Thoracic aorta (tissue), 2 donors: ENCODE measurements at places on chromosomes 12 and 14.
A peak's percentile ranks its signal among the peaks of the same experiment; 100 is the strongest.

DNA sequence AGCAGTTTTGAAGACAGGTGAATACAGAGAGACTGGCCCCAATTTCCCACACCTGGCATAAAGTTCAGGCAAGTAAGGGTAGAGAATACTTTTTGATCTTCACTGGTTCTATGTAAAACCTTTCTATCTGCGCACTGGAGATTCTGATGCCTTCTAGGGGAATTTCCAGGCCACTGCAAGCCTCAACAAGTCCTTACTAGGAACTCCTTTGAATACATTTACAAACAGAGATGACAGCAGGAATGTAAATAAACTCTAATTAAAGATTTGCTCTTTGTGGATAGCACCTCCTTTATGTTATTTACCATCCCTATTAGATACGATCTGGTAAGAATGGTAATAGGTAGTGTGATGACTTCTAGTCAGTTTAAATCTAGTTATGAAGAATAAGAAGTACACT, 69.2 kb downstream of the NTN4 start:
- no peak for DNase-seq

DNA sequence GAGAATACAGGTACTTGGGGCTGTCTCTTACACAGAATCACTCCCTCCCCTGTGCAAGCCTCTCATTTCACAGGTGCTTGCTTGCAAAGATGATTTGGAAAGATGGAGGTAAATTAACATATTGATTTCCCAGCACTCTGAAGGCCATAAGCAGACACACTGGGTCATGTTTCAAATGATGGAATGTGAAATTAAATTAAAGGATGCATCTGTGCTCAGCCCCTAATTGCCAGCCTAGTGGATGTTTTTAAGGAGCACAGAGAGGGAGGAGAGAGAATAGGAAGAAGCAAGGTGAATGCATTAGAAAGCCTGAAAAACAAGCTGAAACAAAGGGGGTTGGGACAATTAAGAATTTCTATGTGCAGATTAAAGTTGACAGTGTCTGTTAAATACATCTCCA, 96.1 kb upstream of the GRIP1 start:
- DNase-seq, result no peak

DNA sequence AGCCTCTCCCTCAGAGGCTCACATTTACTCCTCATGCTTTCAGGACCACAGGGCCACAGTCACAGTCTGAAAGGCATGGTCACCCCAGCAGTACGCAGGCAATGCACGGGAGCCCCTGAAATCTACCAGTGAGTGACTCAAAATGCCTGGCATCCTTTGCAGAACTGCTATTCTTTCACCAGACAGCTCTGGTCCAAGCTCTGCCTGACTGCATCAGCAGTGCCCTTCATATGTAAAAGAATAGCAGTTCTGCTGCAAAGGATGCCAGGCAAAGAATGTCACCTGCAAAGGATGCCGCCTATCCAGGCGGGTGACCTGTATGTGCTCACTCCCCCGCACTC, 38.5 kb downstream of the LGMN start:
- no peak for DNase-seq

- no peak for DNase-seq
Observed at GRCh38 chr12:99281277-99281676, 366.3 kb upstream of the GARIN6 start.

DNA sequence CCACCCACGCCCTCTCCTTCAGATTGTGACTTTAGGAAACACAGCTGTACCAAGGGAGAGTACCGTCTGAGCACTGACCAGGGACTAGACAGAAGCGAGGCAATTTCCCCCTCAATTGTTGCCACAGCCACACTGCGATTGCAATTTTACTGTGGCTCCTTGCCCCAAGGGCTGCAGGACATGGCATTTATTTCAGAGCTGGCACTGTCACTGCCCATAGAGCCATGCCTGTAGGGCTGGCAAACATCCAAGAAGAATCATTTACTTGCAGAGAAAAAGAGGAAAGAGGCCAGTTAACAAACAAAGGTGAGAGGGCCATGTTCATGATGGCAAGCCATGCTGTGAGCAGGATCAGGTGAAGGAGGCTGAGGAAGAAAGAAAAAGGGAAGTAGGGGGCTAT, 129.6 kb downstream of the EMP1 start:
- no peak for DNase-seq

DNA sequence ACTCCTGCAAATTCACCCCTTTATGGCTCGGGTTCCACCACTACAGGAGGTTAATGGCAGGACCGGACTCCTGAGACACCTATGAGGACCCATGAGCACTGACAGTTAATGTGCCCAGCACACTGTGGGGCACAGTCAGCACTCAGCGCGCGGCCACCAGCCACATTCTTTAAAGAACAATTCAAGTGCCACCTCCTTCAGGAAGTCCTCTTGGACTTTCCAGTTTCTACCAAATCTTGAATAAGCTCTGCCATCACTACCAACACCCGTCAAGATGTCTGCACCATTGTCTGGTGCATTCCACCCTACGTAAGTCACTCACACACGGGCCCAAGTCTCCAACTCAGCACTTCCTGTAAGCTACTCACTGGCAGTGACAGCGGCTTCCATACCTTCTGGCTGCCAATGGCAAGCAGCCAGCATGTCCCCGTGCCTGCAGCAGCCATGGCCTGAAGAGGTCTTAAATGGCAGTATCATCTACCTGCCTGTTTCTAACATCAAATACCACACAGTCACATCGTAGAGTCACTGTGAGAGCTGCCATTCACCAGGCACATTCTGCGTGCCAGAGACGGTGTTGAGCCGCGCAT, 48.5 kb downstream of the CDC42BPB start:
- DNase-seq, result no peak

- no peak for DNase-seq
Observed at GRCh38 chr14:52694761-52695480, 437 bp downstream of the ERO1A start.

- no peak for DNase-seq
Observed at GRCh38 chr14:70889555-70889954, 17.7 kb upstream of the PCNX1 start.

GRCh38 chr12:25518512-25518911, 34.6 kb downstream of the LMNTD1 start:
- no peak for DNase-seq

- DNase-seq, result no peak
Observed at GRCh38 chr12:68462803-68463202, 130.6 kb upstream of the MDM1 start.

DNA sequence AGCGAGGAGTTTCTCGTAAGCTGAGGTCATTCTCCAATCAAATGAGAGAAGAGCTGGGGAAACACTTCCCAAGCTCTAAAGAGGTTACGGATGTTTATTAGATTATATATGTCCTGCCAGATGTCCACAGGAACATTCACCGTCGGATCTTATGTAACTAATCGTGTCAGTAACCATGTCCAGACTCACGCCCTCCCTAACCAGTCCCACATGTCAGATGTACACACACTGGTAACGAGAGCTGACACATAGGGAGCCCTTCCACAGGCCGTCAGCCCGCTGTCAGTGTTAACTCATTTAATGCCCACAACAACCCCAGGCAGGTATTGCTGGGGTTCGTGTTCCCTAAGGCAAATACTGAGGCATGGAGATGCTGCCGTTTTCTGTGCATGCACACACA, 223.7 kb upstream of the RTL1 start:
- DNase-seq, result no peak

- DNase-seq, result no peak
Observed at GRCh38 chr12:83622205-83622604, 935.5 kb downstream of the TMTC2 start.

DNA sequence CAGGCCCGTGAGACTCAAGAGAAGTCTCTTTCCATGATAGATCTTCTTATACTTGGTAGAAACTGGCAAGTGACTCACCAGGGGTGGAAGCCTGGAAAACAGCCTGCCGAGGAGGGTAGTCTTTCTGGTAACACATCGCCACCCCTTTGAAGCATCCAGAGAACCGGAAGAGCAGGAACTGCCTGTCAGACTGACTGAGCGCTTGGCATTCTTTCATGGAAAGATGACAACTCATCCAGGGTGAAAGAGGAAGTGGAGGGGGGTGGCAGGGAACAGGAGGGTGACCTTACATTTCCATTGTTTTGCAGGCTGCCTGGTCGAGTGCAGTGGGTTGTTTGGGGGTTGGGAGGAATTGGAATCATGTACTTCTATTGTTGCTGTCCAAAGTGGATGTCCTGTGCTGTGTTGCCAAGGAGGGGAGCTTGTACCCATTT, 34.5 kb downstream of the PRKCH start:
- DNase-seq, result no peak

- no peak for DNase-seq
Observed at GRCh38 chr12:104219908-104220404, 4.4 kb downstream of the TXNRD1 start.

DNA sequence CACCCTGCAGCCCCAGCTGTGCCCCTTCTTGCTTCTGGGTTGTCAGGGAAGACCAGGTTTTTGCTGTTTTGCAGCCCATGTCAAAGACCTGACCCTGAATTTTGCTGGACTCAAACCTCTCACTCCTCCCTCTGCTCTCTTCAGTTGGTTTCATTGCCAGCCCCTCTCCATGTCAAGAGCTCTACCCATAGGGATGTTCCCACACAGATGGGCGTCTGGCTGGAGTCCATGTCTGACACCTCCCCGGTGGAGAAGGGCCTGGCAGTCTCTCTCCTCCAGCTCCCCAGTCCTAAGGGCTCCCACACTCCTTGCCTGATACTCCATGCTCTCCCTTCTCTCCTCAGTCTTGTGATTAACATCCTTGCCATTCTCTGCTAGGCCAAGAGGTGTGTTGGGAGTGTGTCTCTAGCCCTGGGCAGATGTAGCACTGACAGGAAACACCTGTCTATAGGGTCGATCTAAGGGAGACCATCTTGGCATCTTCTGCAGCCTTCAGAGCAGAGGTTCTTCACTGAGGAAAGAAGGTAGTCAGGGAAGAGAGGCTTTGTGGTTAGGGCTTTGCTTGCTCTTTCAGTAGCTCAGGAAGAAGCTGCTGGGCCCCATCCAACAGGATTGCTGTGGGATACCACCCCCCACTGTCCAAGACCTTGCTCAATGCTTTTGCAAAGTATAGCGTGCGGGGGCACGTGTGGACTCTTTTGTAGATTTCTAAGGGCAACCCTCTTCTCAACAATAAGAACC, 4.7 kb downstream of the ASIC1 start:
- no peak for DNase-seq

DNA sequence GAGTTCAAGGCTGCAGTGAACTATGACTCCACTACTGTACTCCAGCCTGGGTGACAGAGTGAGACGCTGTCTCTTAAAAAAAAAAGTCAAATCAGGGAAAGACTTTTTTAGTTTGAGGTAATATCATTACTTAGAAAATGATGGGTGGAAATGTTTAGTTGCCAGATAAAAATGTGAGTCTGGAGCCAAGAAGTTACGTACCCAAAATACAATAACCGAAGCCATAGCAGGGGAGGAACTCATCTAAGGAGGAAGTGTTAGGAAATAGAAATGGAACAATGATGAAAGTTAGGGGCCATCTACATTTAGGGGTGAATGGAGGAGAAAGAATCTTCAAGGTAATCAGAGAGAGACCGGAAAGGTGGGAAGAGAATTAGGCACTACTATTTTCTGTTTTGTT, 98.8 kb downstream of the DACT1 start:
- DNase-seq, result no peak

- no peak for DNase-seq
Observed at GRCh38 chr12:79337662-79338290, 353.0 kb downstream of the PAWR start.

- no peak for DNase-seq
Observed at GRCh38 chr14:64478634-64479250, 13.4 kb downstream of the AKAP5 start.

- no peak for DNase-seq
Observed at GRCh38 chr12:97173688-97174410, 266.8 kb downstream of the NEDD1 start.

DNA sequence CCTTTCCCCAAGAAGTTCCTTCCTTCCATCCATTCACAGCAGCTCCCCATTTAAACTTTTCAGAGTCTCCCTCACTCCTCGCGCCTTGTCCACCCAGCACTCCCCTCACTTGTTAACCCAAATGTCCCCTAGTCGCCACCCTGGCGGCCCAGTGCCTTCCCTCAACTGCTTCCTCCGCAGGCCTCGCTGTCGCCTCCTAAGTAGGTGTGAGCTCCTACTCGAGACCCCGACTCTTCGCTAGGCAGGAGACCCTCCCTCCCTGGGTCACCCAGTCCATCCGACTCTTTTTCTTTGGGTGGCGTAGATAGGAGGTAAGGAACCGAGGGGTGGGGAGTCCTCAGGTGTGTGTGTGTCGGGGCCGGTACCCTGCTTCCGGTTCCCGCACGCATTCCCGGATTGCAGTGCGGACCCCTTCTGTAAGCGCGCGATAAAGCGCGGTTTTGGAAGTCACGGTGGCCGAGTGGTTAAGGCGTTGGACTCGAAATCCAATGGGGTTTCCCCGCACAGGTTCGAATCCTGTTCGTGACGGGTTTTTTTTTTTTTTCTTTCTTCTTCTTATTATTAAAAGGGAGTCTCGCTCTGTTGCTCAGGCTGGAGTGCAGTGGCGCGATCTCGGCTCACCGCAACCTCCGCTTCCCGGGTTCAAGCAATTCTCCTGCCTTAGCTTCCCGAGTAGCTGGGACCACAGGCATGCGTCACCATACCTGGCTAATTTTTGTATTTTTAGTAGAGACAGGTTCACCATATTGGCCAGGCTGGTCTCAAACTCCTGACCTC, 823 bp upstream of the SMARCC2 start:
- DNase-seq, result peak; percentile 28

- no peak for DNase-seq
Observed at GRCh38 chr14:33711811-33712216, 239.1 kb downstream of the EGLN3 start.
